ENCODE measurements at places on chromosomes 1 and 21. TPM values are rescaled to one million over a fixed set of nuclear protein-coding genes. Genes with fewer than 3 reads are reported as not detected.

Gene XKR8
- total RNA-seq = 13.8 TPM

Gene YBX1
- 405 TPM for total RNA-seq

Gene TIE1
- total RNA-seq = 1.7 TPM

Gene TNFSF4
- 2.1 TPM for total RNA-seq

Gene ABL2
- total RNA-seq = 22.7 TPM

Gene RAD54L
- total RNA-seq = 11.7 TPM

Gene SYT6
- total RNA-seq = 0.29 TPM

DNA sequence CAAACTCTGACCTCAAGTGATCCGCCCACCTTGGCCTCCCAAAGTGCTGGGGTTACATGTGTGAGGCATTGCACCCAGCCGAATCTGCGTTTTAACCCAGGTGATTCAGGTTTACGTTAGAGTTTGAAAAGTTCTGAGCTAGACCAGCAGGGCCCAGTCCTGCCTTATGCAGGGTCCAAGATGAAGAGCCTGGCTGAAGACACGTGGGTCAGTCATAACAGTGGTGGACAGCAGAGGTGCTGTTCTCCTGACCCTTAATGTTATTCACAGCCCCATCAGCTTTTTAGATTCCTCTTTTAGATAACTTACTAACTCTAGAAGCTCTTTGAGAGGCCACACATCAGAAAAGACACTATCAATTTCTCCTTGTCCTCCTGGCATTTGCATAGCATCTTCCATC, 50.0 kb downstream of the GNG4 start:
- no peak for DNase-seq

DNA sequence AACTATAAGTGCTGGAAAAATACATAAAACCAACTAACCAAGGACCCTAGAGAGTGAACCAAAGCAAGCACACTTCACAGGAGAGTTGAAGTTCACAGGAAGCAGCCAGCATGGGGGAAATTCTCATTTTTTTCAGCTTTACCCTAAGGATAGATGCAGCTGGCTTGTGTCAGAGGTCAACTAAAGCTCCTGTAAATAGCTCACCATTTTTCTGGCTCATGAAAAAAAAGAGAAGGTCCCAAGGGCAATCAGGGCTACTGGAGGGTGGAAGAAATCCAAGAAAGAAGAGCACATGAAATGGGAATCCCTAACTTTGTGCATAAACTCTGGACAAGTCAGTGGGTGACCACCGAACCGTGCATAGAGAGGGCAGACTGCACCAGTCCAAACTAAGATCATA, 58.3 kb downstream of the KCNJ15 start:
- DNase-seq = no peak

DNA sequence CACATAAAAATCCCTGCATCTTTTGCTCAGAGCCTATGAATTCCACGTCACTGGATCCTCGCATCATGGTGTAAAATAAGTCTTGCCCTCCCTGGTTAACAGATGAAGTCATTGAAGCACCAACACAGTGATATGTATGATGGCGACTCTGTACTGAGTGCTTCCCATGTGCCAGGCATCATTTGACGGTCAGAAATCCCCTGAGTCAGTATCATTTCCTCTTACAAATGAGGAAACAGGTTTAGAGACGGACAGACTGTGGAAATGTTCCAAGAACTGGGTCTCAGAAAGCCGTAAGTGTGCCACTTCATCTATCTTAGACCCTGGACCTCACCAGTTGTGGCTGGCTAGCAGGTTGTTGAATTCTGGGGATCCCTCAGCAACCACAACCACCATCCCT, 5.1 kb upstream of the OLFML2B start:
- no peak for DNase-seq

GRCh38 chr21:33296156-33296555, 28.6 kb upstream of the IFNAR1 start:
- no peak for DNase-seq

DNA sequence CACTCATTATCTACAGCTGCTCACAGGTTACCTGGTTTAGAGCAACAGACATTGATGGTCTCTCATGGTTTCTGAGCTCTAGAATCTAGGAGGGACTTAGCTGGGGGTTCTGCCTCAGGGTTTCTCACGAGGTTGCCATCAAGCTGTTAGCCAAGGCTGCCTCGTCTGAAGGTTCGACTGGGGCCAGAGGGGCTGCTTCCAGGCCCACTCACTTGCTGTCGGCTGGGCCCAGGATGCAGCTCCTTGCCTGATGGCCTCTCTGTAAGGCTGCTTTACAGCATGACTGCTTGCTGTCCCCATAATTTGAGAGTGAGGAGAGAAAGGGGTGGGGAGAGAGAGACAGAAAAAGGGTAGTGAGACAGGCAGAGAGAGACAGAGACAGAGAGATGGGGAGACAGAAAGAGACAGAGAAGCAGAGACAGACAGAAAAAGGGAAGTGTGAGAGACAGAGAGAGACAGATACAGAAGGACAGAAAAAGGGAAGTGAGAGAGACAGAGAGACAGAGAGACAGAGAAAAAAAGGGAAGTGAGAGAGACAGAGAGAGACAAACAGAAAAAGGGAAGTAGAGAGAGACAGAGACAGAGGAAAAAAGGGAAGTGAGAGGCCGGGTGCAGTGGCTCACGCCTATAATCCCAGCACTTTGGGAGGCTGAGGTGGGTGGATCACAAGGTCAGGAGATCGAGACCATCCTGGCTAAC, 106.8 kb upstream of the C1orf174 start:
- DNase-seq = no peak

DNA sequence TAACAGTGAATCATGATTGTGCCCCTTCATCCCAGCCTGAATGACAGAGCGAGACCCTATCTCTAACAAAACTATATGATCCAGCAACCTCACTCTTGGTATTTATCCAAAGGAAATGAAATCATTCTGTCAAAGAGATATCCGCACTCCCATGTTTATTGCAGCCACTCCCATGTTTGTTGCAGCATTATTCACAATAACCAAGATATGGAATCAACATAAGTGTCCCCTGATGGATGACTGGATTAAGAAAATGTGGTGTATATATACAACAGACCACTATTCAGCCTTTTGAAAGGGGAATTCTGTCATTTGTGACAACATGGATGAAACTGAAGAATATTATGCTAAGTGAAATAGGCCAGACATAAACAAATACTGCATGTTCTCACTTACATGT, 44.4 kb downstream of the TRMT1L start:
- DNase-seq = no peak

GRCh38 chr1:74362691-74363090, 127.5 kb downstream of the TNNI3K start:
- no peak for DNase-seq

DNA sequence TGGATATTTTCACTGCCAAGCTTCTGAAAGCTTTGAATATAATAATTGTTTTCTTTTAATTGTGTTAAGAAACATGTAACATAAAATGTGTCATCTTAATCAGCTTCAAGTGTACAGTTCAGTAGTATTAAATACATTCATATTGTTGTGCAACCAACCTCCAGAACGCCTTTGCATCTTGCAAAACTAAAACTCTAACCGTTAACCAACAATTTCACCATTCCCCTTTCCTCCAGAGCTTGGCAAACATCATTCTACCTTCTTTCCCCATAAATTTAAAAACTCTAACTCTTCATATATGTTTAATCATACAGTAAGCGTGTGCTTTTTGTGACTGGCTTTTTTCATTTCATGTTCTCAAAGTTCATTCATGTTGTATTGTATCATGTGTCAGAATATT, 2.1 kb downstream of the MNDA start:
- no peak for DNase-seq

GRCh38 chr21:18138507-18138906, 106.1 kb upstream of the CHODL start:
- DNase-seq = no peak

All from mesothelial cell of epicardium (in vitro differentiated cells).